ENCODE measurements at places on chromosomes 1 and 21.
A peak's percentile ranks its signal among the peaks of the same experiment; 100 is the strongest.

DNA sequence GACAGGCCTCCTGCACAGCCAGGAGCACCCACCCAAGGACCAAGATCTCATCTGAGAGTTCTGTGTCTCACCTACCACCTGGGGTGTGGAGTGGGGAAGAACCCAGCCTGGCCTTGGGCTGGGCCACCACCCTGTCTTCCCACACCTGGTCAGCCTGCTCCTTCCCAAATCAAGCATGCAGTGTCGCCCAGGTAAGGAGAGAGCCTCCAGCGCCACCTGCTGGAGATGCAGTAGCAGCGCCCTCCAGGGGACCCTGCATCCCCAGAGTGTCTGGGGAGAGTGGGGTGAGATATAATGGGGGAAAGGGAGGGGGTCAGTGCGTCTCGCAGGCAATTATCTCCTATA is 32.3 kb downstream of the KIAA2013 start:
- no peak for DNase-seq

GRCh38 chr1:220818421-220819173 is 31.9 kb downstream of the MTARC1 start:
- peak; percentile 93 for DNase-seq

GRCh38 chr1:83970802-83971201 is 28.1 kb downstream of the TTLL7 start:
- no peak for DNase-seq

DNA sequence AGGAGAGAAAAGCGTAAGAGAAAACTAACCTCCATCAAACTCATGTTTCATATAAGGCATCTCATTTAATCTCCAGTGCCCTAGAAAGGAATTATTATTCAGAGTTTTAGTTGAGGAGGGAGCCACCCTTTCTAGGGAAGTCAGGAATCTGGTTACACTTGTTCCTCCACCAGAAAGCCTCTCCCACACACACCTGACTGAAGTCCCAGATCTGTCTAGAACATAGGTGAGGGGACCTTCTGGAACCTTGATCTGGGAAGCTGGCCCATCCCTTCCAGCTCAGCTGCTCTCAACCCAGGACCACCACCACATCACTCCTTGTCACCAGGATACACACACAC is 1.9 kb upstream of the DENND2D start:
- no peak for DNase-seq

- no peak for DNase-seq
Observed at GRCh38 chr1:15201221-15201620, 45.8 kb upstream of the FHAD1 start.

DNA sequence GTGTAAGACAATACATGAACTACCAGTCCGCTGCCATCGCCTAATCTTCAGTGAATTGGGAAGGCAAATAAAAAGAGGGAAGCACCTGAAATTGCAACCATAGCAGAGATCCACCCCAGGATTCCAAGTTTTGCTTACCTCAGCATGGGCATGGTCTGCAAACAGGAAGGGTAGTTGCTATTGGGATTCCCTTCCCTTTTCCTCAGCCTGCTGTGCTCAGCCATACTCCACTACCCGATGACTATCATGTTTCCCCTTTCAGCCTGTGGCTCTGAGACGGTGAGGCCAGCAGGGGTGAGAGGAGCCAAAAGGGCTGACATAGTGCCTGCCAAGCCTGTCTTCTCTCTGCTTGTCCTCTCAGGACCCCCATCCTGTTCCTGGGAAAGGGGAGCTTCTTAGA is 64.2 kb downstream of the GPR137B start:
- DNase-seq = no peak

DNA sequence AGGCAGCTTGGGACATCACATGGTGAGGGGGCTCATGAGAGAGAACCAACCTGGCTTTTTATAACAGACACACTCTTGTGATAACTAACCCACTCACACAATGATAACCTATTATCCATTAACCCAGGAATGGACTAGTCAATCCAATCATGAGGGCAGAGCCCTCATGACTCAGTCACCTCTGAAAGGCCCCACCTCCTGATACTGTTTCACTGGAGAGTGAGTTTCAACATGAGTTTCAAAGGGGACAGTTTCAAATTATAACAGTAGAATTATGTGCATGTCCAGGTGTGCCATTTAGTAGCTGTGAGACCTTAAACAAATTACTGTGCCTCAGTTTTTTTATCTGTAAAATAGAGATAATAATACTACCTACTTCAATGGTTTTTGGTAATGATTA is 47.6 kb upstream of the PPP2R5A start:
- no peak for DNase-seq

DNA sequence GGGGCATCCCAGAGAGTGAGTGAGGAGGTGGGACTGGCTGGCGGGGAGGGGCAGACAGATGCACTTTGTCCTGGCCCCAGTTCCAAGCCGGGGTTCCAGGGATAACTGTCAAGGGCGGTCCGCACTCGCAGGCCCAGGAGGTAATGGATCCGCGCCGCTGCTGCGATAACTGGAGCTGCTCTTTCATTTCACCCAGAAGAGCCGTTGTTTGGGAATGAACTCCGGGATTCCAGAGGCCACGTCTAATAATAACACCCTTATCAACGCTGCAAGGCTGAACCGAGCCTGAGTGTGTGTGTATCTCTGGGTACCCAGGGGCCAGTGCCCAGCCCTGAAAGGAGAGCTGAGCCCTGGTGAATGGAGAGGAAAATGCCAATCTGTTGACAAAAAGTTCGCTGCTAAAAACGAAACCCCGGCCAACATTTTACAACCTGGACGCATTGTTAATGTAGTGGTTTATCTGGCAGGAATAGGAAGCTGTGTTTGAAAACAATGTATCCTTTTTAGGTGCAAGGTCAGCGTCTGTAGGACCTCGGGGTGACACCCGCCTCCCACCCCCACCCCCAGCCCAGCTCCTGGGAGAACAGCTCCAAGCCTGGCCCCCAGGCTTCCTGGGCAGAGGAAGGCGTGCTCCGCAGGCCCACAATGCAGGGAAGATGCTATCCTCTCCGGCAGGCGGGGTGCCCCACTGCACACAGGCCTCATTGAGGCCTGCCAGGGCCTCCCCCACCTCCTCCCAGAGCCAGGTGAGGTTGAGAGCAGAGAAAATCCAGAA is 119.7 kb downstream of the PROX1 start:
- DNase-seq = no peak

- no peak for DNase-seq
Observed at GRCh38 chr1:28326984-28327383, 1.9 kb upstream of the MED18 start.

DNA sequence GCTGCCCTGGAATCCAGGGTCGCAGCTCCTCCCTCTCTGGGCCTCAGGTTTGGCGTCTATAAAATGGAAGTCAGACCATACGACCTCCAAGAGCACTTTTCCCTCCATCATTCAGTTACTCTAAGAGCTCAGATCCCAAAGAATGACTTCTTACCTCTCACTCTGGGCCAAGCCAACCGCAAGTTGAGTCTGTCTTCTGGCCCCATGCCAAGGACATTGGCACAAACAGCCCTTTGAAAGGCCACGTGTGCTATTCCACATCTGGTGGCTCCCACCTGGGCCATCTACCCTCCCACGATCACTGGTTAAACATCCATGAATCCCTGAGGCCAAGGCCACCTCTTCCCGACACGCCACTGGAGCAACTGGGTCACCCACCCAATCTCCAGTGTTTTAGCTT is 12.4 kb downstream of the SLC2A7 start:
- DNase-seq = no peak

GRCh38 chr1:34694383-34694782 is 60.5 kb upstream of the GJB5 start:
- DNase-seq = no peak

DNA sequence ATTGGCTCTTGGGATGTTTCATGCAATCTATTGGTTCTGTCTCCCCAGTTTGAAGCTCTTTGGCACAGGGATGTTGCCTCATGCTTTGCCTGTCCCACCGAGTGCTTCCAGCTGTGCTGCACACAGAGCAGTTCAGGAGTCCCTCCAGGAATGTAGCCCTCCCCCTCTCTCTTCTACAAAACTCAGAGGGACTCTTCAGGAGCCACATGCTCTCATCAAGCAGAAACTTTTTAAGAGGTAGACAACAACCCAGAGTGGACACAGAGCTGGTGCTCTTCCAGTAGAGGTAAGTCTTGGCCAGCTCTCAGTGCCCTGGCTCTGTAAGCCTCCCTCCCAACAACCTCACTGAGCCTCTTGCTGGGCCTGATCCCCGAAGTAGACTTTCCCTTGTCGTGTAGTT is 11.6 kb upstream of the ZNF697 start:
- no peak for DNase-seq

- no peak for DNase-seq
Observed at GRCh38 chr1:153058826-153059784, 1.8 kb upstream of the SPRR2A start.

Measured in GM04504 (cell line).